Stimulated activated naive CD8-positive, alpha-beta T cell treated with anti-CD3 and anti-CD28 coated beads, Interleukin-15, amount 100 ng/mL, for 72 hours (primary cell): ENCODE measurements at places on chromosomes 7 and 10.

- no peak for DNase-seq
Measured at GRCh38 chr7:43058271-43059066, 54.0 kb upstream of the HECW1 start.

- DNase-seq, result no peak
Measured at GRCh38 chr7:116582806-116583444, 58.1 kb downstream of the CAV1 start.

DNA sequence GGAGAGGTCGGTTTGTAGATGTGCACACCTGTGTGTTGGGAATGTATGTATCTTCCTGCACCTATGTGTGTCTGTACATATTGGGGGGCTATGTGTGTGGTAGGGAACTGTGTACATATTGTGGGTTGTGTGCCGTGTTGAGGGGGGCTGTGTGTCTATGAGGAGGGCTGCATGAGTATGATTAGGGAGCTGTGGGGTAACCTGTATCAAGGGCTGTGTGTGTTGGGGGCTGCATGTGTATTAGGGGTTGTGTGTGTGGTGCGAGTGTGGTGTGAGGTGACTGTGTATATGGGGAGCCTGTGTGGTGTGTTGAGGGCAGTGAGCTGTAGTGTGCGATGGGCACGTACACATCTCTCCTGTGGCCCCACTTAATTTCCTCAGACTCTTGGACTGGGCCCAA lies 22.2 kb upstream of the PAX2 start:
- DNase-seq, result no peak

- DNase-seq, result no peak
Measured at GRCh38 chr7:130127821-130128317, 57.5 kb downstream of the KLHDC10 start.

GRCh38 chr10:5033061-5033778 lies 29.6 kb upstream of the AKR1C2 start:
- DNase-seq, result no peak

DNA sequence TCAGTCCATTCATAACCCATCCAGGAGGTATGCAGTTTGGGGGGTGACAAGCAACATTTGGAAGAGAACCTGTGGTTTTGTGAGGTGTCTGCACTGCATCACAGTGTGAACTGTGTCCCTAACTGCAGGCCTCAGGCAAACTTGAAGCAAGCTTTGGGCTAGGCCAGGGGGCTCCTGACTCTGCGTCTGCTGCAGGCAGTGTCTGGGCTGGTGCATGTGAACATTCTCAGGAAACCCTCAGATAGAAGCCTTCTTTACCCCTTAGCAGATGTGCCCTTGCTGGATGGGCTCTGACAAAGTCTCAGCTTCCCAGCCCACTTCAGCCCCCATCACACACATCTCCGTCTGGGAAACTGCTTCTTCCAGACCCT lies 61.0 kb downstream of the VIPR2 start:
- DNase-seq, result no peak

- DNase-seq, result no peak
Measured at GRCh38 chr10:128000471-128001362, 93.8 kb downstream of the PTPRE start.

- DNase-seq, result no peak
Measured at GRCh38 chr7:154463794-154464193, 411.6 kb downstream of the DPP6 start.

DNA sequence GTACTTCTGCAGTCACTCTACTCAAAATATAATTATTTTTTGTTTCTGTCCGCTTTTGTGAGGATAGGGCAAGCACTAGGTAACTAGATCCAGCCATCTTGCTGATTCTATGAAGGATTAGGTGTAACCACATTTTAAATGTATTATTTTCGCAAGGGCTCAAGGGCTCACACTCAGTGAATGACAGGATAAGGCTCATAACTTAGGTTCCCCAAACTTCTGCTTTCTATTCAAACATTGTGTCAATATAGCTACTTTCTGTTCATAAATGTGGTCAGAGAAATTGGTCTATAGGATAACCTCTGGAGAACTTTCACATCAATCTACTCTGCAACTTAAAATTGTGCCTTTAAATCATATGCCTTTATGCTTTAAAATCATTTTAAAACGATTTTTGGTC lies 1141.2 kb downstream of the SORCS1 start:
- DNase-seq, result no peak

DNA sequence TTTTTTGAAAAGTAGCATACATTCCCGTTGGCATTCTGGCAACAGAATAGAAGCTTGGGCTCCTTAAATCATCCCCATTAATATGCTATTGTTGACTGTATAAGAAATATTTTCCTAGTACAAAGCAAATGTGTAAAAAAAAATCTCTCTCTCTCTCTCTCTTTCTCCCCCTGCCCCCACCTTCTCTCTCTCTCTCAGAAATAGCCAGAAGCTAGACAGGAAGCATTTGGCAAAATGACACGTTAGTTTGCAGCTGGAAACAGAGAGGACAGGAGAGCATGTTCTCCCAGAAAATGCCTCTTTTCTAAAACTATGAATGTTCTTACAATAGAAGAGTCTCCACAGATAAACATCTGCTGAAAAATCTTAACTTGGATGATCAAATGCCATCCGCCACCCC lies 59.6 kb upstream of the AKR1E2 start:
- DNase-seq, result no peak

DNA sequence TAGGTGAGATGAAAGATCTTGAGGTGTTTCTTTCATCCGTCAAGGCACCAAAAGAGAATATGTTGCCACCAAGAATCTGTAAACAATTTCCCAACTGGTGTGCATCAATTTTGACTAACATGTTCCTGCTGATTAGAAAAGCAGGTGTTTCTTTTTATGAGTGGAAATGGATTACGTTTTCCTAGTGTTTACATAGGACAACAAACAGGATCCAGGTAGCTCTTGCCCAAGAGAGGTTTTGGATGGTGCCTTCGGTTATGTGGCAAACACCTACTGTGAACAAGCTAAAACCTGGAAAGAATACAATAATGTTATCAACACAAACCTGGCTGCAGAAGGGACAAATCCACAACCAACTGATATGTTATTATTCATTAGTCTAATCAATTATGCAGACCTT lies 53.6 kb upstream of the WNT16 start:
- DNase-seq, result no peak
